ENCODE measurements at places on chromosomes 12 and 14.
A peak's percentile ranks its signal among the peaks of the same experiment; 100 is the strongest.

DNA sequence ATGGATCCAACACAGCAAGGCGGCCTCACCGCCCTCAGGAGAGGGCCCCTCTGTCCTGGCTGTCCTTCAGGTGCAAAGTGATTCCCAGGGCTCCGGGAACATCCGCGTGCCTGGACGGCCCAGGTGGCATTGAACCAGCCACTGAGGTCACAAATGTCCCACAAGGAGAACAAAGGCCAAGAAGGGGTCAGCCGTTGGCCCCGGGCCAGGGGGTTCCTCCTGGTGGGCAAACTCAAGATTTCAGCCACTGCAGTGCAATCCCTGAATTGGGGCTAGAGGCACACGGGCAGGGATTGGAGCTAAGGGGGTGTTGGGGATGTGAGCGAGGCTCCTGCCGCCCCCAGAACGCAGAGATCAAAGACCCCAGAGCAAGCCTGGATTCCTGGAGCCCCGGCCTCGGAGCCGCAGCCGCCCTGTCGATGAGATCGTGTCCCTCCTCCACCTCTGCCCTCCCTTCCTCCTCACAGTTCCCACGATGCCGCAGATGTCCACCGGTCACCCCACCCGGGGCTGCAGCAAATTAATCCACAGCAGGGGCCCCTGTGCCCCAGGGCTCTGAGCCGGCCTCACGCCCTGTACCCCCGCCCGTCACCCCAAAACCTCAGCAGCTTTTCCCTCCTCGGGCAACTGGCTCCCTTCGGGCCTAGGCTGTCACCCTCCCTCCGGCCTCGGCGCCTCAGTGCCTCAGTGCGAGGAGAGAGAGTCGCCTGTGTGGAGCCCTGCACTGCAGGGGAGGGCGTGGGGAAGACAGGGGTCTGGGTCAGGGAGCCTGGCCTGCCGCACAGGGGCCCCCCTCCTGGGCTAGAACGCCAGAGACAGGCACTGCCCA, 56.7 kb upstream of the GALNT9 start:
- DNase-seq: no peak

DNA sequence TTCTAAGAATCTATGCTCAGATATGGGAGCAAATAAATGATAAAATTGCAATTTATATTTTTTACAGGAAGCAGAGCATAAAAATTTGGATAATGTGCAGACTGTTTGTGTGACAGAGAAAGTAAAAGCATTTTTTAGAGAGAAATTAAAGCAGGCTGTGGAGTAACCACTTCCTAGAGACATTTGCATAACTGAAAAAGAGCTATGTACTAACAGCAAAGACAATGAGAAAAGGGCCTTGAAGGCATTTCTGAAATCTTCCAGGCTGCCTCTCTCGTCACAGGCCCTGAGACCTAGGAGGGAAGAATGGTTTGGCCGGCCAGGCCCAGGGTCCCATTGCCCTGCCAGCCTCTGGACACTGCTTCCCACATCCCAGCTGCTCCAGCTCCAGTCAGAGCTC, 247.2 kb downstream of the ALX1 start:
- no peak for DNase-seq

DNA sequence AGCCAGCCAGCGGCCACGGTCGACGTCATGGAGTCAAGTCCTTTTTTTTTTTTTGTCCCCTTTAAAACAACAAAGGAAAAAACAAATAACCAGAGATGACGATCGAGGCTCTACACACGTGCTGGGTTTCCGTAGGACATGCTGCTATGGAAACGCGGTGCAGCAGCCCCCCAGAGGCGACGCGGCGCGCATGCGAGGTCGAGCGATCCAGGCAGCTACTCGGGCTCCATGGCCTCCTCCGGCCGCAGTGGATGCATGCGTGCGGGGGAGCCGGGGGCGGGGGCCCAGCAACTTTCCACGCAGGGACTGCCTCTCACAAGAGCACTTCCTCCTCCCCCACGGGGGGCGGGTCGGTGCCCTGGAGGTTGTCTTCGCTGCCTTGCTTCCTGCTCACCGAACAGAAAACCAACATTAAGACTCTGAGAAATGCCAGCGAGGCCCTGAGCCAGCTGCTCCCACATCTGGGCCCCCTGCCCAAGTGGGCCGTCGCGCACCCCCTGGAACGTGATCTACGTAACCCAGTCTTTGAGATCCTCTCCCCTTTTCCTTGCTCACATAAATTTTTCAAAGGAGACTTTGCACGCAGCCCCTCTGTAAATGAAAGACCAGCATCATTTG, 30.7 kb downstream of the P2RX4 start:
- DNase-seq: no peak

DNA sequence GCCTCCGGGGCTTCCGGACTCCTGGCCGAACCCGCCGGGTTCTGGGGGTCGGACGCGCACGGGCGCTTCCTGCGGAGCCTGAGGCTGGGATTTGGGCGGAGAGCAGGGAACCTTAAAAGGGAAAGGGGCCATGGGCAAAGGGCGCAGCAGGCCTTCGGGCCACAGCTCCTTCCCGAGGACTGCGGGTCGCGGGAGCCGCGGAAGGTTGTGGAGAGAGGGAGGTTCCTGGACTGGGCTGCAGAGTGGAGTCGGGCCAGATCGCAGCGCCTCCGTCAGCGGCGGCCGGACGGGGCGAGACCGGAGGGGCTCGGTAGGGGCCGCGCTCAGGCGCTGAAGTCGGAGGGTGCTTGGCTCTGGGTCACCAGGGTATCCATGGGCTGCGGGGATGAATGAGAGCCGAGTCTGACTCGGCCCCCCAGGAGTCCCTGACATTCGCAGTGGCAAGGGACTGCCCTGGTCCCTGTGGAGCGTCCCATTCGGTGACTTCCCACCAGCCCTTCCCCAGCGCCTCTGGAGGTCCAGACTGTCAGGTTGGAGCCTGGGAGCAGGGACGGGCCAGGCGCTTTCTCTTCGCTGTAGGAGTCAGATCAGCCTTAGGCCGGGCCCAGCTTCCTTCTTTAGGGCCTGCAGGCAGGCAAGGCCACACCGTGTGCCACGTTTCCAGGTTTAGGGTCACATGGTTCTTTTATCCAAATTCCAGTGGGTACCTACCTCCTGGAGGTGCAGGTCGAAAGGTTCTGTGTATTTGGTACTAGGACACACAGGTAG, 938 bp upstream of the SLC25A29 start:
- DNase-seq: peak; percentile 39

DNA sequence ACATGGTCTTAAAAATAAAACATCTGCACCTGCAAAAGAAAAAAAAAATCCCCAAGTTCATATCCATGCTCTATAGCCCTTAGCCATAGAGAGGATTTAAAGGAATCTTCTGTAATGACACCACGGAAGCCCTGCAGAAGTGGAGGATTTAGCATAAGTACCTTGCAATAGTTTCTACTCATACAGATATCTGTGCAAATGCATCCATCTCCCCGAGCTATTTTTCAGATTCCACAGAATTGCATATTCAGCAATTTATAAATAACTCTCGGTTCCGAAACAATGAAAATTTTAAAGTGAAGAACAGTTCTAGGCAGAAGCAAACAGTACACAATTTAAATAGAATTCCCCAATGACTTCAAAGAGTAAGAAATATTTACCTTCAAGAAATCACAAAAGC, 424 bp downstream of the IGF1 start:
- no peak for DNase-seq

Measured in kidney tubule cell (primary cell).